ENCODE measurements at places on chromosomes 13 and 19. TPM values are rescaled to one million over a fixed set of nuclear protein-coding genes. Genes with fewer than 3 reads are reported as not detected.

PALM gene
- 15.6 TPM for total RNA-seq

EPS8L1 gene
- total RNA-seq: 0.85 TPM

NLRP4 gene
- total RNA-seq: not detected

PEX11G gene
- 3.8 TPM for total RNA-seq

Measured in smooth muscle cell of bladder (primary cell).